ENCODE measurements at places on chromosomes 3 and 15. TPM values are rescaled to one million over a fixed set of nuclear protein-coding genes. Genes with fewer than 3 reads are reported as not detected.

The ZMYND10 gene
- not detected for total RNA-seq

The RAB27A gene
- 5.8 TPM for total RNA-seq

The TTC23 gene
- 11.4 TPM for total RNA-seq

The ITGA11 gene
- total RNA-seq = 31.4 TPM

The ACKR4 gene
- 5.2 TPM for total RNA-seq

The ATP10A gene
- total RNA-seq = 0.58 TPM

The FSD2 gene
- total RNA-seq = 108 TPM

The TMEM40 gene
- total RNA-seq = 4.5 TPM

DNA sequence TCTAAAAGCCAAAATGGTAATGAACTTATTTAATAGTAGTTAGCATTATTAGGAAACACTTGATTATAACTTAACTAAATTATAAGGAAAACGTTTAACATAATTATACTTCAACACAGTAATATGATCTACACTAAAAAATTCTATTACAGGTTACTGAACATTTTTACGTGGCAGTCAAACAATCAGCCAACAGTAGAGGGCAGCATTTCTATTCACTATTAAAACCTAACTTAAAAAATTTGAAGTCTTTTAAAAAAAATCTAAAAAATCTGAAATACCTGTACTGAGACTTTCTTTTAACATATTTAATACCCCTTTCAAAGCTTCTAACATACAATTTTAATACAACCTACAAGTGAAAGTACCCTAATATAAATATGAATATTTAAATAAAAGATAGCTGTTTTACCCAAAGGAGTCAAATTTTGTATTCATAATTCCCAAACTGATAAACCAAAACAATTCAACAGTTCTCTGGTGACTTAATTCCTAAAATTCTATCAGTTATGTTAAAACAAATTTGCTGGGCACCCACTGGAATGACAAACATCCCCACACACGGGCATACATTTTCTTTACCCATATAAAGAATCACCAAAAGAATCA, 41.5 kb downstream of the DLG1 start:
- no peak overlapping the region for H3K27ac ChIP-seq
- peaks cover 54% of the 10 kb centered on the region for H3K4me1 ChIP-seq
- DNase-seq = no peak
- no peaks in the 10 kb centered on the region for H3K27me3 ChIP-seq
- H3K4me3 ChIP-seq = no peak overlapping the region

GRCh38 chr3:149819432-149819831, 6.4 kb downstream of the RNF13 start:
- H3K4me1 ChIP-seq = peaks cover 34% of the 10 kb centered on the region
- no peaks in the 10 kb centered on the region for H3K36me3 ChIP-seq
- DNase-seq = no peak
- no peak overlapping the region for H3K4me3 ChIP-seq

DNA sequence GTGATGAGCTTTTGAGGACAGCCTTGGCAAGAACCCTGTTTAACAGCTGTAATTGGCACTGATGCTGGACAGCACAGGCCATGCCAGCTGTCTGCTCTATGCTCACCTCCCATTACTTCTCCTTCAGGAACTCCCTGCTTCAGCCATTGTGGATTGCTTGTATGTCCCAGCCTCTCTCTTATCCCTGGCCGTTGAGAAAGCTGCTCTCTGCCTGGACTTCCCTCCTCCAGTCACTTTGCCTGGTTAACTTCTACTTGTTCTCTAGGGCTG, 444.5 kb downstream of the EPHB1 start:
- no peaks in the 10 kb centered on the region for H3K4me1 ChIP-seq
- no peak for DNase-seq
- no peaks in the 10 kb centered on the region for H3K36me3 ChIP-seq
- no peak overlapping the region for H3K27ac ChIP-seq

DNA sequence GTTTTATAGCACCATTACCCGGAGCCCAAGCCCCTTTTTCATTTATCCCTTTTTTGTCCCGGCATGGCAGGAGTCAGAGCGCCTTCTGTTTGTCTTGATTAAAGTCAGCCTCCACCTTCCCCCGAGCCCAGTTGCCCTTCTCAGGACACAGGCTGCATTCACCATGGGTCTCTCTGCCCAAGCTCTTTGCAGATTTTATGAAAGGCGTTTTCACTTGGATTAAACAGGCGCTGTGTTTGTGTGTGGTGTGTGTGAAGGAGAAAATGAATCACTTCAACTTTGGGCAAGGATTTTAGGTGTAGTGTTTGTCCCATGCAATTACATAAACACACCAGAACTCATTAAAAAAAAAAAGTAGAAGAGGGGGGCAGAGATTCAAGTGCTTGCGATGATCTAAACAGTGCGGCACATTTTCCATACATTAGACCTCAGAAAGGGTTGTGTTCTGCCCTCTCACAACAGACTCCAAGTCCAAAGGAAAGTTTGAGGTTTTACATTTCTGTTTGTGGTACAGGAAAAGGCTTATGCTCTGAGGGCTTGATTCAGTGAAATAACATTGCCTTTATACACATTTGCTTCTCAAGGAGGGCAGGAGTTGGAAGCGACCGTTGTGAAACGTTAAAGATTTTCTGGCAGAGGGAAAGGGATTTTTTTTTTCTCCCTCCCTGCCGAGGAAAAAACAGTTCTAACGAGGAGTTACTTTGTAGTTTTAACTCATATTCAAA, 14.5 kb upstream of the IL16 start:
- H3K27me3 ChIP-seq = peaks cover 26% of the 10 kb centered on the region
- no peak for DNase-seq
- H3K4me1 ChIP-seq = peaks cover 7% of the 10 kb centered on the region
- H3K36me3 ChIP-seq = no peaks in the 10 kb centered on the region
- peak overlapping the region; percentile 70 for H3K27ac ChIP-seq

GRCh38 chr3:15401936-15402335, 25.4 kb downstream of the METTL6 start:
- no peaks in the 10 kb centered on the region for H3K4me1 ChIP-seq
- H3K4me3 ChIP-seq = no peak overlapping the region
- H3K27me3 ChIP-seq = no peaks in the 10 kb centered on the region
- no peak for DNase-seq
- no peak overlapping the region for H3K27ac ChIP-seq

GRCh38 chr15:25094519-25094918, 139.7 kb downstream of the SNRPN start:
- DNase-seq = no peak
- no peak overlapping the region for H3K4me3 ChIP-seq
- H3K4me1 ChIP-seq = peaks cover 25% of the 10 kb centered on the region
- H3K27me3 ChIP-seq = no peaks in the 10 kb centered on the region

GRCh38 chr15:22950256-22950990, 29.7 kb downstream of the CYFIP1 start:
- H3K36me3 ChIP-seq = peaks cover 10% of the 10 kb centered on the region
- peak overlapping the region; percentile 81 for H3K27ac ChIP-seq
- no peaks in the 10 kb centered on the region for H3K27me3 ChIP-seq
- peak overlapping the region; percentile 42 for H3K4me3 ChIP-seq
- no peak for DNase-seq

- H3K4me1 ChIP-seq = peaks cover 71% of the 10 kb centered on the region
- no peaks in the 10 kb centered on the region for H3K27me3 ChIP-seq
- no peak for DNase-seq
- H3K4me3 ChIP-seq = peak overlapping the region; percentile 93
- peaks cover 7% of the 10 kb centered on the region for H3K36me3 ChIP-seq
Measured at GRCh38 chr15:85381850-85382751, 1.7 kb downstream of the AKAP13 start.

GRCh38 chr15:31402511-31403056, 75.9 kb downstream of the KLF13 start:
- H3K4me3 ChIP-seq = no peak overlapping the region
- peaks cover 33% of the 10 kb centered on the region for H3K4me1 ChIP-seq
- no peaks in the 10 kb centered on the region for H3K27me3 ChIP-seq
- no peaks in the 10 kb centered on the region for H3K36me3 ChIP-seq
- peak overlapping the region; percentile 72 for H3K27ac ChIP-seq
- DNase-seq = peak; percentile 79

DNA sequence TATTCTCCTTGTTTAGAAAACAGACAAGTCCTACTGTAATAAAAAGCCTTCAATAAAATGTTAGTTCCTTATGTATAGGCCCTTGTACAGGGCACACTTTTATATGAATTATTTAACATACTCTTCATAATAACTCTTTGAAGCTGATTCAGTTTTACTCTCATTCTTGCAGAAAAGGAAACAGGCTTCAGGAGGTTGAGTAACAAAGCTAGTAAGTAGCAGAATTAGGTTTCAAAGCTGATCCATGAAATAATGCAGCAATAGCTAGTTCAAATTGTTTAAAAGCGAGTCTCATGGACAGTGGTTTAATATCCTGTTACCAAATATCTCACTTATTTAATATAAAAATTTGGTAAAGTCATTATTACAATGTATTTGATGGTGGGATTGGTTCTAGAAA, 25.0 kb downstream of the TCF12 start:
- no peak overlapping the region for H3K4me3 ChIP-seq
- DNase-seq = no peak
- peaks cover 9% of the 10 kb centered on the region for H3K36me3 ChIP-seq
- peaks cover 52% of the 10 kb centered on the region for H3K4me1 ChIP-seq

Data from left ventricle myocardium inferior (tissue), 1 donor.